ENCODE measurements at places on chromosomes 4 and X. TPM values are rescaled to one million over a fixed set of nuclear protein-coding genes. Genes with fewer than 3 reads are reported as not detected.

The TRIM61 gene
- total RNA-seq: 3.1 TPM

GRCh38 chr4:107094976-107095375, 58.9 kb upstream of the DKK2 start:
- DNase-seq: no peak
- no peak overlapping the region for H3K27ac ChIP-seq
- H3K27me3 ChIP-seq: peaks cover 2% of the 10 kb centered on the region
- no peaks in the 10 kb centered on the region for H3K4me1 ChIP-seq
- H3K4me3 ChIP-seq: no peak overlapping the region

The CCKAR gene
- not detected for total RNA-seq

The SULT1B1 gene
- total RNA-seq: 2.0 TPM
